Testis (tissue), 5 donors: ENCODE measurements at places on chromosomes 2 and 18.

GRCh38 chr2:212914392-212914791 lies 237.0 kb downstream of the IKZF2 start:
- DNase-seq: no peak

GRCh38 chr2:27959496-27959895 lies 69.0 kb downstream of the BABAM2 start:
- DNase-seq: peak; percentile 91

- no peak for DNase-seq
These were observed 70.6 kb upstream of the ASAP2 start for GRCh38 chr2:9135822-9136558.

- no peak for DNase-seq
These were observed 12.6 kb downstream of the PPP1R1C start for GRCh38 chr2:181998041-181998835.

- no peak for DNase-seq
These were observed 22.4 kb downstream of the FBLN7 start for GRCh38 chr2:112160283-112161250.
